ENCODE measurements at places on chromosomes 11 and 22. TPM values are rescaled to one million over a fixed set of nuclear protein-coding genes. Genes with fewer than 3 reads are reported as not detected.

Gene RIN1
- 50.2 TPM for total RNA-seq

Gene CSNK2A3
- total RNA-seq: 2.2 TPM

Gene C22orf31
- total RNA-seq: not detected

Gene PANX2
- total RNA-seq: 2.7 TPM

Gene MS4A4E
- not detected for total RNA-seq

Gene C2CD2L
- 15.4 TPM for total RNA-seq

DNA sequence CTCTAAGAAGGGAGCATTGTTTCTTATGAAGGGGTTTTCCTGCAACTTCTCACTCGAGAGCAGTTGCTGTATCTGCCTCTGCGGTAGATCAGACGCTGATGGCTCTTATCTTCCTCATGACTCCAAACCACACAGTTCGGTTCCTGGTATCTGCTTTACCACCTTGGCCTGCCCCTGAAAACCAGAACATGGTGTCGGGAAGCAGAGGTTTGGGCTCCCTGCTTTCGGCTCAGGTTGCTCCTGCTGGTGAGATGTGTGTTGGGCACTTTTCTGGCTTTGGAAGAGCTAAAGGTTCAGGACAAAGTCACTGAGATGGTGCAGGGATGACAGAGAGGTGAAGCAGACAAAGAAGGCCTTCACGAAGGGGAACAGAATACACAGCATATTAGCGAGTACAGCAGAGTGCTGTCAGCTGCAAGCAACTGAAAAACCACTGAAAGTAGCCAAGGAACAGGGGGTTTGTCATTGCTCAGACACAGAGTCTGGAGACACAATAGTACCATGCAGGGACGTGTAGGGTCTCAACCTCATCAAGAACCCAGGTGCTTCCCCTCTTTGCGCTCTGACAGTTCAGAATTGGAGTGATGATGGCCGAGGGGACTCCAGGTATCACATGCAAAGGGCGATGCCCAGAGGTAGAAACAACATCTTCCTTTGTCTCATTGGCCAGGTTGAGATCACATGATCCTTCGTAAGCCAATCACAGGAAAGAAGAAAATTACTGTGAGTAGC is 11.9 kb upstream of the CSF2RB start:
- H3K27ac ChIP-seq: no peak overlapping the region
- H3K36me3 ChIP-seq: no peaks in the 10 kb centered on the region
- no peak for DNase-seq
- H3K4me3 ChIP-seq: no peak overlapping the region

DNA sequence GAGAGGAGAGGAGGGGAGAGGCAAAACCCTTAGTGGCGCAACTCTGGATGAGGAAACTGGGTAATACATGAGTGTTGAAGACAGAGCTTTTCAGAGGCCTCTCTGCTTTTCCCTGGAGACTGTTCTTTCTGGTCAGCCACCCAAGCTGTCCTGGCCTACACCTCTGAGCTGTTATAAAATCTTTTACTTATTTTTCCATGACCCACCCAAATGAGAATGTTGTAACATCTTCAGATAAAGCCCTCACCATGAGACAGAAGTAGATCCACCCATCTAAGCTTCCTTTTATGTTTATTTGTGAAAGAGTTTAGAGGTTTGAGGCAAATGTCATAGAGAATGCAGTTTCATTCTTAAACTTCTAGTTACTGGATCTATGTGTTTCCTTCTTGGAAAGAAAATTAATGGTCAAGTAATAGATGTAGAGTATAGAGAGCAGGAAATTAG is 20.3 kb upstream of the APLP2 start:
- H3K4me1 ChIP-seq: peaks cover 6% of the 10 kb centered on the region
- H3K4me3 ChIP-seq: no peak overlapping the region
- DNase-seq: no peak
- H3K36me3 ChIP-seq: no peaks in the 10 kb centered on the region
- no peaks in the 10 kb centered on the region for H3K27me3 ChIP-seq
- no peak overlapping the region for H3K27ac ChIP-seq

- no peak overlapping the region for H3K27ac ChIP-seq
- H3K4me1 ChIP-seq: no peaks in the 10 kb centered on the region
- peaks cover 12% of the 10 kb centered on the region for H3K36me3 ChIP-seq
- H3K4me3 ChIP-seq: no peak overlapping the region
- no peaks in the 10 kb centered on the region for H3K27me3 ChIP-seq
- no peak for DNase-seq
Measured at GRCh38 chr11:126417091-126417862, 61.8 kb downstream of the ST3GAL4 start.

DNA sequence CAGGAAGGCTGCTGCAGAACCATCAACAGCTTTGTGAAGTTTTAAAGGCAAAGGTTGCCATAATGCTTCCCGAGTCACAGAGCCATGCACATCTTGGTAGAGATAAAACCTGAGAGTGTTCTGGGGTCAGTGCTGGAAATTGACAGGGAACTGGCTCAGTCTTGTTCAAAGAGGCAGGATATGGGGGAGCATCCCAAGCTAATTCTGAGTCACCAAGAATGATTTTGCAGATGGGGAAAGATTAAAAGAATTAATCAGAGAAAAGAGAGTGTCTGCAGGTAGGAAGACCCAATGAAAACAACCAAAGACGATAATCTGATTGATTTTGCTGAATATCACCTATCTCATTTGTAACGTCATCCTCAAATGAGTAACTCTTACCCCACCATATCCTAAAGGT is 99.9 kb upstream of the CD44 start:
- H3K4me3 ChIP-seq: no peak overlapping the region
- no peaks in the 10 kb centered on the region for H3K36me3 ChIP-seq
- H3K27ac ChIP-seq: no peak overlapping the region
- H3K27me3 ChIP-seq: no peaks in the 10 kb centered on the region
- H3K4me1 ChIP-seq: peaks cover 33% of the 10 kb centered on the region
- no peak for DNase-seq

GRCh38 chr22:44605486-44605885 is 96.5 kb upstream of the PRR5 start:
- H3K36me3 ChIP-seq: no peaks in the 10 kb centered on the region
- H3K4me1 ChIP-seq: no peaks in the 10 kb centered on the region
- H3K27ac ChIP-seq: no peak overlapping the region
- H3K27me3 ChIP-seq: peaks cover 45% of the 10 kb centered on the region

- H3K4me1 ChIP-seq: no peaks in the 10 kb centered on the region
- no peak overlapping the region for H3K4me3 ChIP-seq
- H3K36me3 ChIP-seq: no peaks in the 10 kb centered on the region
- no peak for DNase-seq
- no peak overlapping the region for H3K27ac ChIP-seq
- H3K27me3 ChIP-seq: no peaks in the 10 kb centered on the region
Measured at GRCh38 chr22:24591286-24591830, 1.5 kb downstream of the LRRC75B start.

DNA sequence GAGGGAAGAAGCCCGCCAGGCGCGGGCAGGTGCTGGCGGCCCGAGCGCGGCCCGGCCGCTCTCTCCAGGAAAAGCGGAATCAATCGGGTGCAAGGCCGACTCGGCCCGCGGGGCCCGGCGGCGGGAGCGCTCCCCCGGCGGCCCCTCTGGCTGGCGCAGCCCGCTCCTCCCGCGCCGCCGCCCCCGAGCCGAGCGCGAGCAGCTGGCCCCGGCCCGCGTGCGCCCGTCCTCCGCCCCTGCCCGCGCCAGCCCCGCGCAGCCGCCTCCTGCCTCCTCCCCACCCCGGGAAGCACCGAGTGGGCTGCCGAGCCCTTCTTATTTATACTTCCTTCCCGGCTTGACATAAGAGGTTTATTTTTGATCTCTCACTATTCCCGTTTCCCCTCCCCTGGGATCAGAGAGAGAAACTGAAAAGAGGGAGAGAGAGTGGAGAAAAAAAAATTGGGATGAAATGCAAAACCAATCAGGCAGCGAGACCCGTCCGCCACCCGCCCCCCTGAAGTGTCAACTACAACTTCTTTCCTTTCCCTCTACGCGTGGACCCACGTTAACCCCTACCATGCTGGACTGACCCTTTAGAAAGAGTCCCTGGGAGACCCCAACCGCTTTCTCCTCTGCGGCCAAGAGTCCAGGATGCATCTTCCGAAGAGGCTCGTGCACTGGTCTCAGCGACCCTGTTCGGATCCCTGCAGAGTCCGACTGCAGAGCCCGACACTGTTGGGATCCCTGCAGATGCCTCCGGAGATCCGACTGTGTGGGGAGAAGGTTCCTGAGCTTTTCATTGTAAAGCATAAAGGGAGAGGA is at the start of gene ADAMTS8:
TSS of gene ADAMTS8 (minus strand) at position 294 of the 804 bp plus-strand sequence. CDS start 323 bp downstream, outside the sequence.
- no peaks in the 10 kb centered on the region for H3K36me3 ChIP-seq
- peak within 1 kb of the TSS; percentile 9 for H3K4me3 ChIP-seq
- no peak for DNase-seq

Measured in MCF 10A (cell line).